Amniotic epithelial cell (primary cell): ENCODE measurements at places on chromosomes 12 and 14.

DNA sequence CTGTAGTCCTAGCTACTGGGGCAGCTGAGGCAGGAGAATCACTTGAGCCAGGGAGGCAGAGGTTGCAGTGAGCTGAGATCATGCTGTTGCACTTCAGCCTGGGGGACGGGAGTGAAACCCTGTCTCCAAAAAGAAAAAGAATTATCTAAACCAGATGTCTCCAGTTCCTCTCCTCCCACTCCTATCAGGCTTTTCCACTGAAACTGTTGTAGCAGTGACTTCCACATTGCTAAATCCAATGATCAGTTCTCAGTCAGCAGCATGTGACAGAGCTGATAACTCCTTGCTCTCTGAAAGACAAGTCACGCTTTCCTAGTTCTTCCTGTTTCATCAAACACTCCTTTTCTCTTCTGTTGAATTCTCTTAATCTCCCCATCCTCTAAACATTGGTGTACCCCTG, 8.6 kb downstream of the SLC38A6 start:
- no peak for DNase-seq

- DNase-seq = no peak
These were observed 49.2 kb downstream of the AKAP6 start for GRCh38 chr14:32378284-32378683.

DNA sequence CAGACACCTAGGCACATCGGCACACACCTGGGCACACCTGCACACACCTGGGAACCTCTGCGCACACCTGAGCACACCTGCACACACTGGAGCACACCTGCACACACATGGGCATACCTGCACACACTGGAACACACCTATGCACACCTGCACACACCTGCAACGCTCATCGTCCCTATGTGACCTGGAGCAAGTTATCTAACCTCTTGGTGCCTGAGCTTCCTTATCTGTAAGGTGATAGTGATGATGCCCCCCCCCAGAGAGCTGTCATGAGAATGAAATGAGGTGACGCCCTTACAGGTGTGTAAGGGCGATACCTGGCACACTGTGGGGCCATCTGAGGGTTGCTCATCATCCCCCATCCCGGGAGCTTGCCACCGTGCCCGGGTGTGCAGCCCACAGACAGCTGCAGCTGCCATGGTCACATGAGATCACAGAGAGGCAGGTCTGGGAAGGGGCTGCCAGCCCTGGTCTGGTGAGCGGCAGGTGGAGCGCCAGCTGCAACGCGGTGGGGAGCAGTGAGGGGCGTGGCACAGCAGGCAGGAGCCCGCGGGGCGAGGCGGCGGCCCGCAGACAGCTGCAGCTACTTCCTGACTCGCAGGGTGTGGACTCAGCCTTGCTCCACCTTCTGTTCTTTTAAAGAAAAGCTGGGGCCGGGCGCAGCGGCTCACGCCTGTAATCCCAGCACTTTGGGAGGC, 59.9 kb upstream of the FBRSL1 start:
- DNase-seq = no peak

GRCh38 chr12:21296348-21296747, 38.4 kb downstream of the SLCO1A2 start:
- no peak for DNase-seq

- DNase-seq = no peak
These were observed 39.6 kb downstream of the CMKLR1 start for GRCh38 chr12:108299516-108299915.

DNA sequence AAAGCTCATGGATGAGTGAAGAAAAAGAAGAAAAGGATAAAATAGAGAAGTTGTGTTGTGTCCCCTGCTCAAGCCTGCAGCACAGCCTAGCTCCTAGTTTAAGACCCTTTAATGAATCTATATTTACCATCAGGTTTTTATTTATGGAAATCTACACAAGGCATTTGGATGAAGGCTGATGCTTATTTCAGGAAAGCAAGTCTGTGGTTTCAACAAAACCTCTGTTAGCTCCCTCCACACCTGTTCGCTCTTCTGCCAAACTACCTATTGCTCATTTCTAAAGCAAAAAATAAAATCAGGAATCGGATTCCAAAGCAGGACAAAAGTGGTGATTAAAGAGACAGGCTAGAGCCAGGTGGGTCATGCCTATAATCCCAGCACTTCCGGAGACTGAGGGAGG, 18.9 kb upstream of the MAP3K9 start:
- DNase-seq = no peak

GRCh38 chr14:56044196-56044595, 74.0 kb upstream of the PELI2 start:
- no peak for DNase-seq

GRCh38 chr14:59969319-59969718, 49.4 kb downstream of the LRRC9 start:
- peak; percentile 38 for DNase-seq

GRCh38 chr14:103115845-103116572, 7.3 kb upstream of the TNFAIP2 start:
- DNase-seq = peak; percentile 70

DNA sequence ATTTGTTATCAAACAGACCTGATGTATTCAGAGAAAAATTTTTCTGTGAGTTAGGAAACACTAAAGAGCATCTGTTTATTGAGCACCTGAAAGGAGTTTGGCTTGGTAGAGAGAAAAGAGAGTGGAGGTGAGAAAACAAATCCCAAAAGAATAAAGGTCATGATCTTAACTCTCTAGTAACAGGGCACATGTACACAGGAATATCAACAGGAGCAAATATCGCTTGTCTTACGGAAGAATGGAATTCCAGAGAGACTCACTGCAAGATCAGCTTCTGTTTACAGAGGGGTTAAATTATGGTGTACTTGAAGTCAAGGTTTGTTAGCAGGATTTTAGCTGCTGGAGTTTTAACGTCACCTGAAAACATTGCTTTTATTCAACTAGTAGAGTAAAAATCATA, 78.8 kb downstream of the SPPL3 start:
- no peak for DNase-seq

GRCh38 chr12:103877934-103878510, 37.0 kb upstream of the NT5DC3 start:
- peak; percentile 66 for DNase-seq

DNA sequence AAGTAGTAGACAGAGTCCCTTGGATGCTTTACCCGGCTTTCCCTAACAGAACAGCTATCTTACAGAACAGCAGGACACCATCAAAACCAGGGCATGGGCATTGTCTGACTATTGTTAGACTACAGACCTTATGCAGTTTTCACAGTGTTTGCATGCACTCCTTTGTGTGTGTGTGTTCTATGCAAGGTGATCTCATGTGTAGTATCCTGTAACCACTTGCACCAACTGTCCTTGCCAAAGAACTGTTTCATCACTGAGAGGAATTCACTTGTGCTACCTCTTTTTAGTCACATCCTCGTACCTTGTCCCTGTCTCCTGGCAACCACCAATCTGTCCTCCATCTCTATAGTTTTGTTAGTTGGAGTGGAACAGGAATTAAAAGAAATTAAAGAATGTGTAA, 183.6 kb upstream of the PZP start:
- no peak for DNase-seq

DNA sequence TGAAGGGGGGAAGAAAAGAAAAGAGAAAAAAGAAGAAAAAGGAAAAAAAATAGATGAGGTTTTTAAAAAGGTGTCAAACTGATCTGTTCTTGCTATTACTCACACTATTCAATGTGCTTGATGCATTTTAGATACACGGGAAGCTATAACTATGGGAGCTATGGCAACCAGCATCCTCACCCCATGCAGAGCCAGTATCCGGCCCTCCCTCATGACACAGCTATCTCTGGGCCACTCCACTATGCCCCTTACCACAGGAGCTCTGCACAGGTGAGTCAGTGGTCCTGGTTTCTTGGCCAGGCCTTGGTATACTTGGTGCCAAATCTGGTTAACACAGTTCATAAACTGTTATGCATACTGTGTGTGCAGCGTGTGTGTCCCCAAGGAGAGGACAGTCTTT, 24.0 kb upstream of the RIC8B start:
- DNase-seq = no peak

DNA sequence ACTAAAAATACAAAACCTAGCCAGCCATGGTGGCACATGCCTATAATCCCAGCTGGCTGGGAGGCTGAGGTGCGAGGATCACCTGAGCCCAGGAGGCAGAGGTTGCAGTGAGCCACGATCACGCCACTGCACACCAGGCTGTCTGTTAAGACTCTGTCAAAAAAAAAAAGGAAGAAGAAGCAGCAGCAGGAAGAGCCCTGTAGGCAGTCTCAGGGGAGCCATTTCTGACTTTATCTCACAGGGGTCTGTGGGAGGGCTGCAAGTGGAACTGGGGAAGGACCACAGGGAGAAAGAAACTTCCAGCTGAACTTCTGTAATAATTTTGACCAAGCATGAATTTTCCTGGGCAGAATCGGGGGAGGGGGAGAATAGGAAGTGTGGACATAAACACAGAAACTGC, 32.7 kb downstream of the GARIN6 start:
- no peak for DNase-seq

GRCh38 chr12:117092886-117093285, 6.3 kb downstream of the TESC start:
- no peak for DNase-seq

DNA sequence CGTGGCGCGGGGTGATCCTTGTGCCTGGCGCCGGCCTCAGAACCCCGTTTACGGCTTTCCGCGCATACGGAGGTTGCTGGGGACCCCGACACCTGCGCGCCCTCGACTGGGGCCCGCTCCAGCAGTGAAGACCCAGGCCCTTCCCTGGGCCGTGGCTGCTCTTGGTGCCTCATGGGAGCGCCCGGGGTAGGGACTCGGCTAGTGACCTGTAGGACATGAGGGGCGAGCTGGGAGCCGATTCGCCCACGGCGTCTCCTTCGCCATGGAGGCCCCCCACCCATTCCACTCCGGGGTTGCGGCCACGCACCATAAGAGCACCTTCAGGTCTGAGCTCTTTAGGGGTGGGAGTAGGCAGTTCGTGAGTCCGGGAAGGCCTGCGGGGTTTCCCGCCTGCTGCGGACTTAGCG, 14.2 kb upstream of the PAX9 start:
- no peak for DNase-seq

GRCh38 chr12:52575256-52575655, 1.6 kb upstream of the KRT74 start:
- DNase-seq = no peak

GRCh38 chr12:104877103-104877705, 80.9 kb downstream of the SLC41A2 start:
- peak; percentile 47 for DNase-seq

DNA sequence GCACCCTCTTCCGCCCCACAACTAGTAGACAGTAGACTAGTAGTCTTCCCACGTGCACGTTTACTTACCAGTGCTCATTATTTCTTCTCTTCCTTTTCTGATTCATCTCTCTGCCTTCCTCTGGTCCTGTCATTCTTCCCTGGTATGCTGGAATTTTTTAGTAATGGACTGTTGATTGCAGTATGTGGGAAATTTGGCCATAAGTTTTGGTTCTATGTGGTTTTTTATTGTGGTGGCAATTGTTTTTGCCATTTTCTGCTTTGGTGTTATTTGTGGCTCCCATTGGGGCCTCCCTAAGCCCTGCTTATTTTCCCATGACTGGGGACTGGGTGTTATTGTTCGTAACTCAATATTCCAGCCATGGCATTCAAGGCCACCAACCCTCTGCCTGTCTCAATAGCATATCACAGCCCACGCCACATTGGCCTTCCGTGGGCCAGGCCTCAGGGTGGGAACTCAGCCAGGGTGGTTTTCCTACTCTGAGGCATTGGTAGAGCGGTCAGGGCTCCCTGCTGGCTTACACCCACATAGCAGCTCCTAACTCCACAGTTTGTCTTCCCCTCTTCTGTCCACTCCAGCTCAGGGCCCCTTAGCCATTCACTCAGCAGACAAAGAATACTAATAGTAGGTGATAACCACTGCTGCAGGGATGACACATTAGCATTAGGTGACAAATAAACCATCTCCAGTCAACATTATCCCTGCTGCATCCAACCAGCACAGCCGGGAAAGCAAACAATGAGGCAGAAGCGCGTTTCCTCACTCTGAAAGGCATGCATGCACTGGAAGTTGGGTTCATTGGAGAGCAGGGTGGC, 321.5 kb downstream of the CACNA1C start:
- DNase-seq = no peak

- no peak for DNase-seq
These were observed 7.5 kb upstream of the AQP2 start for GRCh38 chr12:49942921-49943624.

GRCh38 chr14:30290001-30290400, 269.0 kb upstream of the G2E3 start:
- no peak for DNase-seq

- peak; percentile 30 for DNase-seq
These were observed 51.3 kb upstream of the PLBD1 start for GRCh38 chr12:14618983-14619382.

DNA sequence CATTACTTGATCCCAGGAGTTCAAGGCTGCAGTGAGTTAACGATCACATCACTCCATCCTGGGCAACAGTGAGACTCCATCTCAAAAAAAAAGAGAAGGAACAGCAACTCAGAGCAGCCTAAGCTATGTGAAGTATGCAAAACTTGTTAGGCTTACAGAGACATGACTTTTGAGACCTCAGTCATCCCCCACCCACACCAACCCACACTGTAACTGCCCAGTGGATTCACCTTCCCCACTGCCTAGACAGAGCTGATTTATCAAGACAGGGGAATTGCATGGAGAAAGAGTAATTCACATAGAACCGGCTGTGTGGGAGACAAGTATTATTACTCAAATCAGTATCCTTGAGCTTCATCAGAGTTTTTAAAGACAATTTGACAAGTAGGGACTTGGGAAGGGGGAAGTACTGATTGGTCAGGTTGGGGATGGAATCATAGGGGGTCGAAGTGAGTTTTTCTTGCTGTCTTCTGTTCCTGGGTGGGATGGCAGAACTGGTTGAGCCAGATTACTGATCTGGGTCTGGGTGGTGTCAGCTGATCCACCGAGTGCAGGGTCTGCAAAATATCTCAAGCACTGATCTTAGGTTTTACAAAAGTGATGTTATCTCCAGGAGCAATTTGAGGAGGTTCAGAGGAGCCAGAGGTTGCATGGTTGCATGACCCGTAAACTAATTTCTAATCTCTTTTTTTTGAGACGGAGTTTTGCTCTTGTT, 6.2 kb upstream of the WDR89 start:
- peak; percentile 52 for DNase-seq

- DNase-seq = no peak
These were observed 1.8 kb upstream of the IPO4 start for GRCh38 chr14:24190416-24190815.

GRCh38 chr14:80419345-80419744, 208.0 kb upstream of the DIO2 start:
- DNase-seq = no peak

DNA sequence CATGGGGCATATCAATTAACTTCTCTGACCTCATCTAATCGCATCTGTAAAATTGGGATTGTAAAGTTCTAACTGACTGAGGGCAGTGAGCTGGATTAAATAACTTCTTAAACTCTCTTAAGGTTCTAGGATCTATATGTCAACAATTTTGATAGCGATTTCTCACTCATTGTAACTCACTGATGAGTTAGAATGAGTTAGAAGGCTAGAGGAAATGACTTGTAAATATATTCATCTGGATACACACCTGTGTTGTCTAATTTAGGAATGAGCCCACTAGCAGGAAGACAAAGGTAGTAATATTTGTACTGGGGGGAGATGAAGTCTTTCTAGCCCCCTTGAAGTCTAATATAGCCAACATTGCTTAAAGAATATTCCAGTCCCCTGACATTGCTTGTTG, 46.3 kb upstream of the CERS5 start:
- DNase-seq = no peak
